ENCODE measurements at places on chromosomes 3 and 15. TPM values are rescaled to one million over a fixed set of nuclear protein-coding genes. Genes with fewer than 3 reads are reported as not detected.

- H3K27me3 ChIP-seq, result no peaks in the 10 kb centered on the region
- no peaks in the 10 kb centered on the region for H3K36me3 ChIP-seq
Observed at GRCh38 chr3:13132731-13133410, 59.6 kb upstream of the IQSEC1 start.

FAM227B gene
- not detected for total RNA-seq

TRH gene
- total RNA-seq, result not detected

DNA sequence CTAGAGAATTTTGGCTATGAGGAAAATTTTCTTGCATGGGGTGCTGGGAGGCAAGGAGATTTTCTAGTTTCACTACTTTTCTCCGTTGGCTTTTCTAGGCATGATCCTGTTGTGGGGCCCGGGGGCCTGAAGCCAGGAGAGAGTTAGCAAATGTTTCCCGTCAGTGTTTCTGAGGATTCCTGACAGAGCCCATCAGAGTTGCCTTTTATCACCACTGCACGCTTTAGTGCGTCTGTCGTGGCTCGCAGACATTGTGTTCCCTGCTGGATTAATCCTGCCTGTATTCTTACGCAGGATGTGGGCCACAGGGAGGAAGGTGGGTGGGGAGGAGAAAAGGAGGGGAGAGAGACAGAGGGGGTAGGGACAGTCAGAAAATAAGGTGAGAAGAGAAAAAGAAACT, 18.1 kb upstream of the BOC start:
- no peaks in the 10 kb centered on the region for H3K27me3 ChIP-seq
- H3K4me1 ChIP-seq, result no peaks in the 10 kb centered on the region
- H3K36me3 ChIP-seq, result no peaks in the 10 kb centered on the region
- H3K27ac ChIP-seq, result no peak overlapping the region

- H3K27ac ChIP-seq, result no peak overlapping the region
- H3K4me1 ChIP-seq, result peaks cover 3% of the 10 kb centered on the region
- no peak for DNase-seq
- no peak overlapping the region for H3K4me3 ChIP-seq
- no peaks in the 10 kb centered on the region for H3K36me3 ChIP-seq
Observed at GRCh38 chr15:46296797-46297196, 662.0 kb downstream of the SQOR start.

- no peak overlapping the region for H3K27ac ChIP-seq
- H3K27me3 ChIP-seq, result no peaks in the 10 kb centered on the region
- H3K4me3 ChIP-seq, result no peak overlapping the region
- DNase-seq, result no peak
- H3K36me3 ChIP-seq, result no peaks in the 10 kb centered on the region
Observed at GRCh38 chr15:70308011-70308734, 210.5 kb upstream of the TLE3 start.

All from body of pancreas (tissue), 4 donors.